ENCODE measurements at places on chromosomes 3 and 15. TPM values are rescaled to one million over a fixed set of nuclear protein-coding genes. Genes with fewer than 3 reads are reported as not detected.

- DNase-seq, result peak; percentile 16
Measured at GRCh38 chr15:68410466-68411342, 21.3 kb downstream of the ITGA11 start.

DNA sequence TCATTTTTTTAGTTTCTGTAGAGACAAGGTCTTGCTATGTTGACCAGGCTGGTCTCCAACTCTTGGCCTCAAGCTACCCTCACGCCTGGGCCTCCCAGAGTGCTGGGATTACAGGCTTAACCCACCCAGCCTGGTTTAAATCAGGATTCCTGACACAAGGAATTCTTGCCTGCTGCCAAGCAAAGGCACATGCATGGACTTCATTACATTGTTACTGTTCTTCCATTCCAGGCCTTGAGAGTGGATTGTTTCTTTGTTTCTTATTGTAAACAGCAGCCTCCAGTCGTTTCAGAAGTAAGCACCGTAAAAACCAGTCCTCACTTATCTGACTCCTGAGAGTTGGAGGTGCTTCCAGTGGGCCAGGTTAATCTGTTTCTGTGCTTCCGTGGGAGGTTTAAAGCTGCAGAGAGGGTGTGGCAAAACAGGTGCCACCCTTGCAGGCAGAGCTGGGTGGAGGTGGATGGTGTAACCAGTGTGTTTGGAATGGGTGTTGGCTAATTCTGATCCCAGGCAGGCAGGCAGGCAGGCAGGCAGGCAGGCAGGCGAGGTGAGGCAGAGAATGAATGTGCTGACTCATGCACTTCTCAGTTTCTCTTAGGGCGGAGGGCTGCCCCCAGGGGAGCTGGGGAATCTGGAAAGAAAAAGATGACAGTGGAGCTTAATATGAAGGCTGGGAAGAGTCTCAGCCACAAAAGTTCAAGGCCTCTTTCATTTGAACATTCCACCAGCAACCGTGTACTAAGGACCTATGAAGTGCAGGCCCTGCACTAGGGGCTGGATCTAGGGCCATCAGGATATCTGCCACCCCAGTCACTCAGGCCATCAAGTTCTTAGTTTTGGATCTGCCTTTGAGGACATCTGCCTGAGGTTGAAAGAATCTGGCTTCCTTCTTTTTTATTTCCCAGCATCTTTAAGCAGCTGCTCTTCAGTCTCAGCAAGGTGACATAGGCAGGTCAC is 37.0 kb upstream of the CDCP1 start:
- peak; percentile 43 for DNase-seq

DNA sequence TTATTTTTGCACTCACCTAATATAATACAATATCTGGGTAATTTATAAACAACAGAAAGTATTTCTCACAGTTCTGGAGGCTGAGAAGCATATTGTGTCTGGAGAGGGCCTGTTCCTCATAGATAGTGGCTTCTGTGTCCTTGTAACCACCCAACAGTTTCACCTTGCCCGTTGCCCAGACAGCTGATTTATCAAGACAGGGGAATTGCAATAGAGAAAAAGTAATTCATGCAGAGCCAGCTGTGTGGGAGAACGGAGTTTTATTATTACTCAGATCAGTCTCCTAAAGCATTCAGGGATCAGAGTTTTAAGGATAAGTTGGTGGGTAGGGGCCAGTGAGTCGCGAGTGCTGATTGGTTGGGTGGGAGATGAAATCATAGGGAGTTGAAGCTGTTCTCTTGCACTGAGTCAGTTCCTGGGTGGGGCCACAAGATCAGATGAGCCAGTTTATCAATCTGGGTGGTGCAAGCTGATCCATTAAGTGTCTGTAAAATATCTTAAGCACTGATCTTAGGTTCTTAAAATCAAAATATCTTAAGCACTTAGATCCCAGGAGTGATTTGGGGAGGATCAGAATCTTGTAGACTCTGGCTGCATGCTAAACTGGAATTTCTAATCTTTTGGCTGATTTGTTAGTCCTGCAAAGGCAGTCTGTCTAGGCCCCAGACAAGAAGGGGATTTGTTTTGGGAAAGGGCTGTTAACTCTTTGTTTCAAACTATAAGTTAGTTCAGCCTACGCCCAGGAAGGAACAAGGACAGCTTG is 33.9 kb upstream of the C15orf39 start:
- DNase-seq, result no peak

GRCh38 chr15:42385206-42385979 is 26.1 kb downstream of the CAPN3 start:
- DNase-seq, result peak; percentile 48

DNA sequence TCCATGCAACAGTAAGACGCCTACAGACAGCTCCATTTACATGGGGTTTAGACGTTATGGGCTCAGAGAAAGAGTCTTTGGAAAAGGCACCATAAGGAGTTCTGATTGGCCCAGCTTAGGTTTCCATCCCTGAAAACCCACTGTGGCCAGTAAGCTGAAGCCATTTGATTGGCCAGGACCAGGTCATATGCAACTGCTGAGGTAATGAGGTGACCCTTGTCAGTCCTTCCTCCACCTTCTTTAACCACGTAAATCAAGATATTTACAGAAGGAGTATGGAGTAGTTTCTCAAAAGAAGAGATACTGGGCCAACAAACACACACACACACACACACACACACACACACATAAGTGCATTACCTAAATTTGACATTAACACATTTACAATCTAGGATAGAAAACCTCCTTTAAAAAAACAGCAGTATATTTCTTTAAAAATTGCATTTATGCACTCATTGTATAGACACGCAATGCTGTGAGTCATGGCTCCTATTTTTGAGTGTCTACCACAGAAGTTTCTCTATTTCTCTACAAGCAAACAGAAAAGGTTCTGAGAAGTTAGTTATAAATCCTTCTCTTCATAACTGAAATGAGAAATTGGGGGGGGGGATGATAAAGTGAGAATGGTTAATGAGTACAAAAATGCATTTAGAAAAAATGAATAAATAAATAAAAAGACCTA is 16.3 kb upstream of the MB21D2 start:
- no peak for DNase-seq

DNA sequence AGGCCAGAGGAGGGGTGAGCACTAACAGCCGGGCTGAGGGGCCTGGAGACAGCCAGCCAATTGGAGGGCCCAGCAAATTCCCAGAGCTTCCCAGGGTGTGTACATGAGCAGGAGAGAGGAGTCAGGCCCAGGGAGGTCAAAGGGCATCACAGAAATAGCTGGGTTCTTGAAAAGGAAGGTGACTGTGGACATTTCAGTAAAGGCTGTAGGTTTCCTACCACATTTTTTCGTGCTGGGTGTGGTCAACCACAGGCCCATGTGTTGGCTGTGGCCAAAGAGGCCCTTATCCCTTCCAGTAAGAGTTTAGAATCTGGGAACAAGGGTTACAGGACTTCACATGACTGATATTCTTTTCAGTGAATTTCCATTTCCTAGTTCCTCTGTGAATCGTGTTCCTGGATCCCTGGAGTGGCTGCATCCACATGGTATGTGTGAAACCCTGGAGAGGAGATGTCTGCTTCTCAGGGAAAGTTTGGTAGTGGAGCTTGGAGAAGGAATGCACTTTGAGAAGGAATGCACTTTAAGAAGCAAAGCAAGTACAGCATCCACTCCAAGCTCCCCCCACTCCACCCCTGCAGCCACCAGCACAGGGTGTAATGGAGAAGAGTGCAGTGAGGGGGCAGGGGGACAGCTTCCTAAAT is 73.2 kb upstream of the HEG1 start:
- peak; percentile 37 for DNase-seq

DNA sequence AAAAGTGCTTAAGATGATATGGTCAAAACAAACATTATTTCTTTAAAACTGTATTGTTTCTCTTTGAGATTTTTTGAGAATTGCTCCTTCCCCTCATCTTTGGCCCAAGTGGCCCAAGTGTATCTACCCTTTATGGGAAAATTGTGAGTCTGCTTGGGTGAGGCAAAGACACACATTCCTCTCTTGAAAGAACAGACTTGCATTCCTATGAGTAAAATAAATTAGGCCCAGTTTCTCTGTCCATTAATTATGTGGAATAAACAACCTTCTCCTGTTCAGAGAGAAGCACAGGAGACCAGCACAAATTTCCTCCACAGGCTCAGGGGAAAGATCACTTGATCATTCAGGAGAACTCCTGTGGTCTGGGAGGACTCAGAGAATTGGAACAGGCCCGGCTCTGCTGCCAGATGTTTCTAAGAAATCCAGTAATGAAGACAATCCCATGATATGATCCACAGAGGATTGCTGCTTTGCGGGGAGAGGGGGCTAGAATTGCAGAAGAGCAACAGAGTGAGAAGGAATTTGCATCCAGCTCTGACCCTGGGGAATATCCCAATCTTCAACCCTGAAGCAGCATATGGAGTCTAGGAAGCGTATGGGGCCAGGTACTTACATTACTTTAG is 53.8 kb upstream of the BOC start:
- no peak for DNase-seq

The DCBLD2 gene
- polyA plus RNA-seq, result 8.0 TPM

Measured in kidney (tissue), 22 donors.